SIG-M5 (cell line): ENCODE measurements at places on chromosomes 11 and 22.

- DNase-seq = no peak
Measured at GRCh38 chr11:11550534-11550933, 71.3 kb downstream of the GALNT18 start.

DNA sequence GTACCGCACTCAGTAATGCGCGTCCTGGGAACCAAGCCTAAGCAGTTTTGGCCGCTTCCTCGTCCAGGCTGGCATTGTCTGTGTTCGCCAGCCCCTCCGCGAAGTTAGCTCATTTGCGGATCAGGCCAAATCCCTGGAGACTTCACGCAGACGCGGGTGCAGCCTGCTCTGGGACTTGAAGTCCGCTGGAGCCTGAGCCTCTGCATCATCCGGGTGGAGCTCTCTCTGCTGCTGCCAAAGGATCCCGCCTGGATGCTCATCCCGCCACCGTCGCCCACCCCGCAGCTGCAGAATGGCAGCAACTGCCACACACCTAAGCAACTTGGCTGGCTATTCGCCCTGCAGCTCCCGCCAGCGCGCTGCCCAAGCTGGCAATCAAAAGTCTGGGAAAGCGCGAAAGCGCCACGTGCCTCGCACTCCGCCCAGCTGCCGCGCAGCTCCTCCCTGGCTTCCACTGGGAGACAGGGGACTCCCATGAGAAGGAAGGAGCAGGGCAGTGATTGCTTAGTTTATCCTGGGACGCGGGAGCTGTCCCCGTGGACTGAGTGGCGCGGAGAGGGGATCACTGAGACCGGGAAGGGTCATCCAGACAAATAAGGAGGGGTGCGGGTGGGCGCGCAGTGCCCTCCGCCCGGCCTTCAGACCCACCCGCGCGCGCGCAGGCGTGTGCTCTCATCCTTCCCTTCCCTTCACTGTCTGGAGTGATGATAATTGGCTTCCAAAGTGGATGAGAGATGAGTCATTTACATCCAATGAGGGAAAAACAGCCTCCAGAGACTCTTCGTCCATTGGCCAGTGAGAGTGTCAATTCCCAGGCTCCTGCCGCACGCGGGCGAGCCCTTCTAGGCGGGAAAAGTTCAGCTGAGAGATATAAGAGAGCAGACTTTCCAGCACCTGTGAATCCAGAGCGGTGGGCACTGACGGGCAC is 23.2 kb upstream of the GLYATL1B start:
- no peak for DNase-seq

DNA sequence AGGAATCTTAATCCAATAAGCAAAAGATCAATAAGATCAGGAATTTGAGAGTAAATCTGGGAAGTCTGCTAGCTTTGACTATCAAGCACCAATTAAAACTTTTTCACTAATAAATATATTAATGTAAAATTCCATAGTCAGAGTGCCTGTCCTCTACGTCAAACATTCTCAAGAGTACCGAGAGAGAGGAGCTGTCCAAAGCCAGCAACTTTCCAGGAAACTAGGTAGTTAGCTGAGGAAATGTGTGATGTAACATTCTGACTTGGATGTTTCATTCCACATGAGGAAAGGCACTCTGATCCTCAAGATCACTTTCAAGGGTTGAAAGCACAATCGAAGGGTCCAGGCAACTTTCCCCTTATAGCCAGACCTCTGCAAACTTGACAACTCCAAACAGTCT is 113.2 kb downstream of the STK33 start:
- no peak for DNase-seq

DNA sequence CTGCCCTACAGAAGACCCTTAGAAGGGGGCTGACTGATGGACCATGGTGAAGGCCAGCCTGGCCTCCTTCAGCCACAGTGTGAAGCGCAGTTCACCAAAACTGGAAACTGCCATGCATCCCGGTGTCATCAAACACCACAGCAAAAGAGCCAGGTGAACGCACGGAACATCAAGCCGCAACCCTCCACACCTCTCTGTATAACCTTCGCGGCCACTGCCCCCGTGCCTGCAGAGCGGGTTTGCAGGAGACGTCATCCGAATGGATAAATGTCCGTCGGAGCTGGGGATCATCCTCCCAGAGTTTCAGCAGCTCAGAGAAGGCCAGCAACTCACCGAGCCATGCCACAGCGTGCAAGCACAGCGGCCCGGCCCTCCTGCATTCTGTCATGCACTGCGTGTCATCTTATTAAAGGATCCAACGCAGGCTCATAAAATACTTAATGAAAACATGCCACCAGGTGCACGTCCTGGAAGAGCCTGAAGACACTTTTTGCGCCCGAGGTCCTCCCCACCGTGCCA is 309.9 kb downstream of the BRD1 start:
- no peak for DNase-seq

DNA sequence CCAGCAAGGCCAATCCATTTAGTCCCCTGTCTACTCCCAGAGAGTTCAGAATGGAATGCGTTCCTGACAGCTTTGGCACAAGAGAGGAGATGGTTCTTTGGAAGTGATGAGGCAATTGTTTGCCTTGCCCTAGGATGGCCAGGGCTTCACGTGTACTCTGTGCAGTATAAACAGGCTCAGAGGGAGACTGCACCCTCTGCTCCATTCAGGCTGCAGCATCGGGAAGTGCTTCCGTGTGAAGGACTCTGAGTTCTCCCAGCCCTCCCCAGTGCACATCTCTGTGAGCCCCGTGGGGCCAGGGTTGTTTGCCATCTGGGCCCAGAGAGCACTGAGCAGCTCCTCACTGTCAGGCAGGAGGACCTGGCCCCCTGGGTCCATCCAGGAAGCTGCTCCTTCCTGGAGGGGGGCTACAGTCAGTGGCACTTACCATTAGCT is 215.3 kb upstream of the TBCEL start:
- no peak for DNase-seq

- DNase-seq = no peak
Measured at GRCh38 chr11:70725278-70725677, 326.9 kb downstream of the CTTN start.

DNA sequence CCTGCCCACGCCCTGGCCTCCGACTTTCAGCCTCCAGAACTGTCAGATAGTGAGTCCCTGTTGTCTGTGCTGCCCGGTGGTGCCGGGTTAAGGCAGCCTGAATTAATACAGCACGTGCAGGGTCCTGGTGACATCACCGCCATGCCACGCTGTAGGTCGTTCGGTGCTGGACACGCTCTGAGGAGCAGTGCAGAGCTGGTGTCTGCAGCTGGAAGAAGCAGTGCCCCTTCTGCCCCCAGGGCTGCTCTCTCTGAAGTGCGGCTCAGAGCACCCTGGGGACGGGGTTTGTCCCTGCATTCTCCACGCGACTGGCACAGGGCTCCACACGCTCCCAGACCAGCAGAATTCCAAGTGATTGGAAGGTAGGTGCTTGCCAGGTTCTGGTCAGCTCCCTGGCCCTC is 831.5 kb downstream of the TBC1D22A start:
- no peak for DNase-seq

DNA sequence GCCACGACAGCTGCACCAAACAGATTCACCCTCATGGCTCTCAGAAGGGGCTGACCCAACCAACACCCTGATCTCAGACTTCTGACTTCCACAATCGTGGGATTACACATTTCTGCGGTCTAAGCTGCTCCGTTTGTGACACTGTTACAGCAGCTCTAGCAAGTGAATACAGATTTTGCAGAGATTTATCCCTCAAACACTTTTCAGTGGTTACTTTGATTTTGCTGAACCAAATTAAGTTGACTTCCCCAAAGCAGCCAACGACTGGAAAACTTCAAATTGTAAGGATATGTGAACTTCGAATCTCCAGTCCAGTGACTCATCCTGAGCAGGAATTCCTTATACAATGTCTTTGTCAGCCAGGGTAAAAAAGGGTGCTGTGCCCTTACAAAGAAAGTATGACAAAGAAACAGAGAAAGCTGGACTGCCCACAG is 14.8 kb upstream of the INCENP start:
- DNase-seq = no peak

DNA sequence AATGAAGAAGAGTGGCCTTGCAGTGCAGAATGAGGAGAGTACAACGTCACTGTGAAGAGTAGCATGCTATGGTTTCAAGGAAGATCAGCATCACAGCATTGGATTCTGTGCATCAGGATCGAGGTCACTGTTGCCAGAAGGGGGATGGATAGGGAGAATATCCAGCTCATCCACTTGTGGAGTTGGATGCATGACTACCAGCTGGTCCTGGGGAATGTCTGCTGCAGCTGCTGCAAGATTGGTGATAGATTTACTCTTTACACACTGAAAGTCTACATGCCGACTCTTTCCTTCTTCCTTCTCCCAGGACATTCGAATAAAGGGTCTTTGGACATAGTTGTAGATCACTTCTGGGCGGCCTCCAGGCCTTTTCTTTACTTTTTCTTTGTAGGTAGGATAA is 74.3 kb downstream of the BTBD10 start:
- no peak for DNase-seq

GRCh38 chr11:112440518-112440917 is 179.9 kb upstream of the PLET1 start:
- DNase-seq = no peak

GRCh38 chr11:85809863-85810262 is 1.1 kb downstream of the SYTL2 start:
- DNase-seq = no peak

DNA sequence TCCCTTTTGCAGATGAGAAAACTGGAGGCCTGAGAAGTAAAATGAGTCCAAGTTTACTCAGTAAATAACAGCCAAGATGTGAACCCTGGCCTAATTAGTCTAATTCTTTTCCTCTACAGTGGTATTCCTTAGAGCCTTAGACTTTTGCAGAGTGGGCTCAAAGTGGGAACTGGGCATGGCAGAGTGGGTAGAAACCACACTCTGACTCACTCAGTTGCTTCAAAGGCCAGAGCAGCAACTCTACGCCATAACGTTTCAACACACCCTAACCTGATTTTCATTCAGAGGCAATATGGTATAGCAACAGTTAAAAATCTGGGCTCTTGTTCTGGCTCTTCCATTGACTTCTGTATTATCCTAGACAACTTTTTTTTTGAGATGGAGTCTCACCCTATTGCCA is 2.8 kb downstream of the THRSP start:
- no peak for DNase-seq

GRCh38 chr11:16741473-16741872 is 3.0 kb downstream of the C11orf58 start:
- no peak for DNase-seq

- DNase-seq = no peak
Measured at GRCh38 chr11:66417000-66417399, 3.8 kb upstream of the NPAS4 start.

- DNase-seq = no peak
Measured at GRCh38 chr11:12841946-12842630, 167.0 kb upstream of the RASSF10 start.

DNA sequence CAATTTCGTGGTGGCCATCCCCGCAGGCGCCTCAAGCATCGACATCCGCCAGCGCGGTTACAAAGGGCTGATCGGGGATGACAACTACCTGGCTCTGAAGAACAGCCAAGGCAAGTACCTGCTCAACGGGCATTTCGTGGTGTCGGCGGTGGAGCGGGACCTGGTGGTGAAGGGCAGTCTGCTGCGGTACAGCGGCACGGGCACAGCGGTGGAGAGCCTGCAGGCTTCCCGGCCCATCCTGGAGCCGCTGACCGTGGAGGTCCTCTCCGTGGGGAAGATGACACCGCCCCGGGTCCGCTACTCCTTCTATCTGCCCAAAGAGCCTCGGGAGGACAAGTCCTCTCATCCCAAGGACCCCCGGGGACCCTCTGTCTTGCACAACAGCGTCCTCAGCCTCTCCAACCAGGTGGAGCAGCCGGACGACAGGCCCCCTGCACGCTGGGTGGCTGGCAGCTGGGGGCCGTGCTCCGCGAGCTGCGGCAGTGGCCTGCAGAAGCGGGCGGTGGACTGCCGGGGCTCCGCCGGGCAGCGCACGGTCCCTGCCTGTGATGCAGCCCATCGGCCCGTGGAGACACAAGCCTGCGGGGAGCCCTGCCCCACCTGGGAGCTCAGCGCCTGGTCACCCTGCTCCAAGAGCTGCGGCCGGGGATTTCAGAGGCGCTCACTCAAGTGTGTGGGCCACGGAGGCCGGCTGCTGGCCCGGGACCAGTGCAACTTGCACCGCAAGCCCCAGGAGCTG is 24.8 kb downstream of the ADAMTS15 start:
- no peak for DNase-seq

DNA sequence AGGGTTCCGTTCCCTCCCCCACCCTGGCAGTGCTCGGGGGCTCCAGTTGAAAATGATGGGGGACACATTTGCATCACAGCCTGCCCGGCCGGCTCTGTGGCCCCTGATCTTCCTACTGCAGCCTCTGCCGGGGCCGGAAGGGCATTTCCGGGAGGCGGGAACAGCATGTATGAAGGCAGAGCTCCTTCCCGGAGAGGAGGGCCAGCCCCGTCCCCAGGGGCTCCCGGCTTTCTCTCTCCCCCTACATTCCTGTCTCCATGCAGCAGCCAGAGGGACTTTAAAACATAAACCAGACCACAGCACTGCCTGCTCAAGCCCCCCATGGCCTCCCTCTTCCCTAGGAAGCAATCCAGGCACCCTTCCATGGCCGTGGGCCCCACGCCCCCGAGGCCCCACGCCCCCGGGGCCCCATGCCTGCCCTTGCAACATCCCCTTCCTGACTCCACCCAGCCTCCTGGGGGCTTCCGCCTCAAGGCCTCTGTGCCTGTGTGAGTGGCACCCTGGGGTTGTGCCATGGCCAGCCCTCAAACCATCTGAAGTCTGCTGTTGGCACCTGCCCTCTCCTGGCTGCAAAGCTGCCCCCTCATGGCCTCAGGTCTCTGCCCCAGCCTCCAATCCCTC is 73.1 kb downstream of the CDKN1C start:
- DNase-seq = no peak

DNA sequence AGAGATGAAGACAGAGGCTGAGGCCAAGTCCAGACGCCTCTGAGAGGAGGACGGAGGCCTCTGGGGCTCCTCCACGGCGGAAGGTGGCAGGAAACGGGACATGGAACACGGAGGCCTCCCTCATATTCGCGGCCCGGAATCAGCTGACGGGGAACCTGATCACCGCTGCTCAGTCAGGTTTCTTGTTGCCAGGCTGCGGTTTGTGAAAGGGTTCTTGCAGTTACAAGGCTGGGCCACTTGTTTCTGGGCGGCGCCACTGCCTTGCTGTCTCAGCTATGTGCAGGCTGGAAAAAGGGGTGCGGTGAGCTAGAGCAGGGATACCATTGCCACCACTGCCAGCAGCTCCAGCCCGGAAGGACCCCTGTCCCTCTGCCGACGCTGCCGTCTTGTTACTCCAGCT is 10.0 kb upstream of the MMP1 start:
- DNase-seq = no peak

- DNase-seq = no peak
Measured at GRCh38 chr22:43955883-43956782, 891 bp downstream of the SAMM50 start.
